ENCODE measurements at places on chromosomes 5 and 9.

DNA sequence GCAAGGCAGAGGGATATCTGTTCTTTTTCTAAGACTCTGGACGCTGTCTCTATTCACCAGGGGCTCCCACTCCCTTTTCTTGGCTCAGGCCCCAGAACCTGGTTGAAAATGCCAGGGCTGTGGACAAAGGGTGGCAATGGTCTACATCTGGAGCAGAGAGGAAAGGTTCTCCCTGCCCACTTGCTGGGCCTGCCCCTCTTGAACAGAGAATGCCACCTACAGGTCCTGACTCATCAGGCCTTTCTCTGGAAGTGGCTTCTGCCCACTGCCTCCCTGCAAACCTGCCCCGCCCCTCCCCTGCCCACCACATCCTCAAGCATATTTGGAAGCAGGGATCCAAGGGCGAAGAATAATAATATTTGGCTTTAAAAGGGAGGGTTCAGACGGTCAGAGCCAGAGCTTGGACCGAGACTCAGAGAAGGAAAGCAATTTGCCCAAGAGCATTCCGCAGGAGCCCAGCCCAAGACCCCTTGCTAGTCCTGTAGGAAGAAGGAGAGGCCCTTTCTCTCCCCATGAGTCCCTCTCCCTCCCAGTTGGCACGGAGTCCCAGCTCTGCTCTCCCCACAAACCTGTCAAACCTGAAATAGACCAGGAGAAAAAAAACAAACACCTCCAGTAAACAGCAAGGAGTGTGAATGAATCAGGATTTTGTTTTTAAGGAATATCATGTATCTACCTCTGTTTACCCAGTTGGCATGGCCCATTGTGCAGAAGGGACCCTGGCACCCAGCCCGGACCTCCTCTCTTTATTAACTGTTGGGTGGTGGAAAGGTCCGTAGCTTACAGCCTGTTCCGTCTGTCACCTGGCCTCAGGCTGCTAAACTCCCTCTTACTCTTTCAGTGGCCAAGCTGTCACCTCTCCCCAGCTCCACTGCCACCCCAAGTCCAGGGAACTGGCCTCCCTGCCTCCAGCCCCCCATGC is 37.7 kb upstream of the STXBP1 start:
- no peak for DNase-seq

GRCh38 chr5:57768745-57769144 is 286.1 kb upstream of the ACTBL2 start:
- DNase-seq: no peak

GRCh38 chr9:78439866-78440830 is 143.2 kb downstream of the PSAT1 start:
- no peak for DNase-seq

DNA sequence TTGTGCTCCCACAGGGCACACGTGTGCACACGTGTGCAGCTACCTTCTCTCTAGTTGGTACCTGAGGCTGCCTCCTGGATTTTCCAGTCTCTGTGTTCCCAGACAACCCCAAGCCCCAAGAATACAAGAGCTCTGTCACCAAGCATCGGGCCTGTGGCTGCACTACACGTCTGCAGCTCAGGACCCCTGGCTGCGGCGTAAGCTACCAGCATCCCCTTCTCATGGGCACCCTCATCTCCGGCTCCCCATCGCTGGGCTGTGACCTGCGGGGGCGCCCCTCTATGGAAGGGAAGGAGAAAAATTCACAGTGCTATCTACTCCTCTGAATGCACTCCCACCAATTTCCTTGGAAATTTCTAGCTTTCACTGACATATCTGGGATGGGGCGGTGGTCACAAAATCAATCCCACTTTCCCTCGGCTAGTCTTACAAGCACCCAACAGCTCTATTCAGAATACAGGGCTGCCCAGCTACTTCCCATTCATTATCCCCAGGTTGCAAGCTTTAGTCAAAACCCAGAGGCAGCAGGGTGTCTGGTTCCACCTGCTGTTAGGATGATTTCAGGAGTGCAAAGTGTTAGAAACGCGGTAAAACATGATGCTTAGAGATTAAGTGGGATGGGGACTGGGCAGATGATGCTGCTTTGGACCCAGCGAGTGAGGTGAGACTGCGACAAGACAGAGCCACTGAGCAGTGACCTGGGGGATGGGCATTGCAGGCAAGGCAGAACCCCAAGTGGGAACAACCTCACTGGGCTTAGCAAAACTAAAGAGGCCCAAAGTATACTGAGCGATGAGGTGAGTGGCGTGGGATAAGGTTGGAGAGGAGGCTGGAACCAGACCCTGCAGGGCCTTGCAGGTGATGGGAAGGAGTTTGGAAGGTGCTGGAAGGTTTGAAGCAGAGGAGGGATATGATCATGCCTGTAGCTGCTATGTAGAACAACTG is 121.7 kb downstream of the KCNIP1 start:
- DNase-seq: no peak

GRCh38 chr9:112705768-112706427 is 12.0 kb downstream of the INIP start:
- DNase-seq: no peak

GRCh38 chr5:38723426-38723825 is 122.4 kb upstream of the OSMR start:
- DNase-seq: no peak

Measured in AG09319 (cell line).